ENCODE measurements at places on chromosomes 5 and 9. TPM values are rescaled to one million over a fixed set of nuclear protein-coding genes. Genes with fewer than 3 reads are reported as not detected.

GRCh38 chr5:75510836-75511434, 494 bp downstream of the CERT1 start:
- peak; percentile 45 for DNase-seq

SLC4A9 gene
- total RNA-seq: 0.45 TPM

ANKRD34B gene
- 0.27 TPM for total RNA-seq

- peak; percentile 83 for DNase-seq
These were observed 52.9 kb downstream of the C9orf50 start for GRCh38 chr9:129567842-129568559.

TAF1L gene
- not detected for total RNA-seq

DNA sequence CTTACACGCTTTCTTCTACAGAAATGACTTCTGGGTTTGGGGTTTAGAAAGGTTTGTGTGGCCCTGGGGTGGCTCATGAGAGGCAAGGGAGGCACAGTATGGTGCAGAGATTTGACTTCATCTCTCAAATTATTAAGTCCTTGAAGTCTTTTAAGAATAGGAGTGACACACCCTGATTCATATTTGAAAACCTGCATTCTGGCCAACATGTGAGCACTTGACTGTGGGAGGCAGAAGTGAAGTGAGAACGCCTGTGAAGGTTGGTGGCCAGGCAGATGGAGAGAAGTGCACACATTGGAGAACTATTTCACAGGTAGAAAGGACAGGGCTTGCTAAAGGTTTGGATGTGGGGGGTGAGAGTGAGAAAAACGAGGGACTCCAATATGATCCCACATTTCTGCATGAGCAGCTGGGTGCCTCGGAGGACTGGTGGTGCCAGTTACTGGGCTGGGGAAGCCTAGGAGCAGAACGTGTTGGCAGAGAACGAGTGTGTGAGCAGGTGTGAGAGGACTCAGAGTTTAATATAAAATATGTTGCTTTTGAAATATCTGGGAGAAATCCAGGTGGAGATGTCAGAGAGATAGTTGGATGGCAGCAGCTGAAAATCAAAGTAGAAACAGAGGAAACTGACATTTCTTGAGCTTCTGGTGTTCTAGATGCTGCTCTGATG, 240.0 kb upstream of the ADAMTSL1 start:
- DNase-seq: peak; percentile 46

DNA sequence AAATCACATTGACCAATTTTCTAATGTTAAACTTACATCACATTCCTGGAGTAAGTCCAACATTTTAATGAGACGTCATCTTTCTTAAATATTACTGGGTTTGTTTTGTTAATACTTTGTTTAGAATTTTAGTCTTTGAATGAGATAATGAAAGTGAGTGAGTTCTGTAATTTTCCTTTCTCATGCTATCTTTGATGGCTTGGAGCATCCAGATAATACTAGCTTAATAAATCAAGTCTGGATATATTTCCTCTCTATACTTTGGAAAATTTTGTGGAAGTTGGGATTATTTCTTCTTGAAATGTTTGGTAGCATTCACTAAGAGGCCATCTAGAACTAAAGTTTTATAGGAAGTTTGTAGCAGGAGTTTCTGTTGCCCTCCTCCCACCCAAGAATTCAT, 90.8 kb upstream of the IL7R start:
- no peak for DNase-seq

LURAP1L gene
- total RNA-seq: 13.3 TPM

DNA sequence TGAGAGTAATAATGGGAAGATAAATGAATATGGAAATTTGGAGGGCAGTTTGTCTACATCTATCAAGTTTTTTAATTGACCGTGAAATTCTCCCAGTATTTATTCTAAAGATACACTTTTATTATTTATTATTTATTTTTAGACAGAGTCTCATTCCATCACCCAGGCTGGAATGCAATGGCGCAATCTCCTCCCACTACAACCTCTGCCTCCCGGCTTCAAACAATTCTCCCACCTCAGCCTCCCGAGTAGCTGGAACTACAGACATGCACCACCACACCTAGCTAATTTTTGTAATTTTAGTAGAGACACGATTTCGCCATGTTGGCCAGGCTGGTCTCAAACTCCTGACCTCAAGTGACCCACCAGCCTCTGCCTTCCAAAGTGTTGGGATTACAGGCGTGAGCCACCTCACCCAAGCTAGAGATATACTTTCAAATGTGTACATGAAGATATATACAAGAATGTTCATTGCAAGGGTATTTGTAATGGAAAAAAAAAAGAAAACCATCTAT, 97.7 kb upstream of the SLC12A2 start:
- DNase-seq: no peak

DNA sequence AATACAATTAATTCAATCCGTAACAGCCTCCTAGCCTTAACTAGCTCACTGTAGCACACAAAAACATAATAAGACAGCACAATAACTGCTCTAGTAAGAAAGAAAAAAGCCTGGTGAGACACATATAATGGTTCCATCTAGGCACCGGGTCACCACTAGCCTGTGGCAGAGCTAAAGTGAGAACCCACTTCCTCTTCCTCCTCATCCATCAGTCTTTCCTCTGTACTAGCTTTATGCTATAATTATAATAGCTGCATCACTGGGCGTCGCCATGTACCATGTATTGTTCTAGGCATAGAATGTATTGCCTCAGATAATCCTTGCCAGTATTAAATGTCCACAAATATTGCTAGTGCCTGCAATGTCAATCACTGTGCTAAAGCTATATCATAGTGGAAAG, 23.1 kb downstream of the ADRB2 start:
- no peak for DNase-seq

DNA sequence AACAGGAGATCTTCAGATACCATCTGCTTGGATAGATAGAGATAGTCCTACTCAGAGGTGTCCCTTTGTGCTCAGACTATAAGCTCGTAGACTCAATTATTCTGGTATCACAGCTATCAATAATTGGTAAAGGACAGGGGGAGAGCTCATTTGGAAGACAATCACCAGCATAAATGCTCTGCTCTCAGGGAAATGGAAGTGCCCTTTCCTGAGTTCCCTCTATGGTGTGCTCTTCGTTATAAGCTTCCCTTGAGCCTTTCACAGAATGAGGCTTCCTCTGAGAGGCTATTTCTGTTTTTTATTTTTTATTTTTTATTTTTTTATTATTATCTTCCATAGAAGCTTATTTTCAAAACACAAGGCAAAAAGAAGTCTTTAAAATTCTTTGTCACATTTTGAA, 1155.7 kb upstream of the DMAC1 start:
- DNase-seq: no peak

DNA sequence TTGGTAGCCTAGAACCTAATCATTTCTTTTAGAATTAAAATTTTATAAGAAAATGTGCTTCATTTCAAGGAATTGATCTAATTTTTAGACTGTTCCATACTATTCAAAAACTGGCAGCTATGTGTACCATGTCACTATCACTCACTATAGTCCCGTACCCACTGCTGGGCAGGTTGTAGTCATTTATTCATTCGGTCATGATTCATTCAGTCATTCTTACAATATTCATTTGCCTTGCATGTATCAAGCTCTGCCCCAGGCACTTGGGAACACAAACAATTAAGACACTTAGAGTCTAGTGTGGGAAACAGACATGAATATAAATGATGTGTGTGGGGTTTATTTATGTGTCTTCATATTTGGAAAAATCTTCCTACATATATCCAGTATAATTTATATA, 26.4 kb downstream of the TDRD7 start:
- no peak for DNase-seq

DNA sequence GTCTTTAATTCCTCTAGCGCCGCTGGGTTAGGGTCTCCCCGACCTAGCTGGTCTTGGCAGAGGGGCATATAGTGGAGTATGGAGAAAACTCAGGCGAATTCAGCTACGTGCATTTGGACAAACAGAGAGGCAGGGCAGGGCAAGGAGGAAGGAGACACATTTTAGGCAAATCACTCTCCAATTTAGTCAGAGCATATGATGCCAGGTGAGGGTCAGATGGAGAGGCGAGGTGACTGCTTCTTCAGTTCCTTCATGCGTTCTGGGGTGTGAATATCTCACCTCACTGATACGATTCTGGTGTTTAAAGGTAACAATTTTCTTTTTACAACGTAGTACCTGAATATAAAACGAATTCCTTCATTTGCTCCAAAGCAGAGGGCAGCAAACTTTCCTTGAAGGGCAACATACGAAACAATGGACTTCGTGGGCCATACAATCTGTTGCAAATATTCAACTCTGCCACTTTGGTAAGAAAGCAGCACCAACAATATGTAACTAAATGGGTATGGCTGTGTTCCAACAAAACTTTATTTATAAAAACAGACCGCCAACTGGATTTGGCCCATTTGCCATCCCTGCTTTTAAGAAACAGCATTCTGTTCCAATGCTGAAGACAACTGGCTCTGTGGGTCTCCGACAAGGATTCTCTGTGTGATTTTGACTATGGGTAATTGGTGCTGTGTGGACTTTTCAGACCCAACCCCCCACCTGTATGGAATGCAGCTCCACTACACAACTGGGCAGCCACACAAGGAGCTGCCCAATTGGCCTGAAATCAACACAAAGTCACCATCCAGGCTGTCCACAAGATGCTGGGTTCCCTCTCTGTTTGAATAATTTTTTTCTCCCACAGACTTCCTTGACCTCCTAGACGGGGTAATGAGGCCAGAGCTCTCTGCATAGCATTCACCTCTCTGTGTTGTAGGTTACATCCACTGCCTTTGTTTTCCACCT, 53.8 kb downstream of the RAPGEF1 start:
- DNase-seq: no peak

SKP2 gene
- total RNA-seq: 24.7 TPM

DBH gene
- total RNA-seq: 0.91 TPM

CCDC171 gene
- total RNA-seq: 19.7 TPM

DNA sequence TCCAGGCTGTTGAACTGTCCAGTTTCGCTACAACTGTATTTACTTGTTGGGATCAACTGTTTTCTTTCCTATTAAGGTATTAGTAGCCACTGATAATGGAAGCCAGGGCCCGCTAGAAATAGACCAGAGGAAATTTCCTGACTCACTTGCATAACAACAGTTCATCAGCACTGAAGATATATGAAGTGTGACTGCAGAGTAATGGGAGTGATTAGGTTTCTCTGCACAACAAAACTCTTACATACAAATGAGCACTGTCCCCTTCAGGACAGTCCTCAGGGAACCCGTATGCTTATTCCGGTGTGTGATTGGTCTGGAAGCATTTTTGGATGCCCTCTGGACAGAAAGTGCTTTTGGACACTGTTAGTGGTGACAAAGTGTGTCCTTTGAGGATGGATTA, 55.3 kb downstream of the LIX1 start:
- no peak for DNase-seq

TMEM174 gene
- total RNA-seq: not detected

GRCh38 chr5:6649186-6649585, 15.9 kb downstream of the SRD5A1 start:
- DNase-seq: no peak
